ENCODE measurements at places on chromosomes 12 and 14.

- DNase-seq: no peak
Observed at GRCh38 chr14:30153717-30154116, 226.1 kb upstream of the PRKD1 start.

DNA sequence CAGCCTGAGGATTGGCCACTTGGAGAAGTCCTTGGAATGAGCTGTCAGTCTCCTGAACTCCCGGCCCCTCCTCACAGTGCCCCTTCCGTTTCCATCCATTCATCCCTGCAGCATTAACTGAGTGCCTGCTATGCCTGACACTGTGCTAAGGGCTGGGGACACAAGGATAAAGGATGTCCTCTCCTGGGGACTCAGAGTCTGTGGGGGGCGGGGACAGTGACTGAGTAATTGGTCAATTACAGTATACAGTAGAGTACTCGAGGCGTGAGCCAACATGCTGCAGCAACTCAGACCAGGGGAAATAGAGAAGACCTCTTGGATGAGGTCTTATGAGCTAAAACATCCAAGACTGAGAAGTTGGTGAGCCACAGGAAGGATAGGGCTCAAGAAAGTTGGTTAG lies 43.4 kb upstream of the PWP1 start:
- DNase-seq: no peak

DNA sequence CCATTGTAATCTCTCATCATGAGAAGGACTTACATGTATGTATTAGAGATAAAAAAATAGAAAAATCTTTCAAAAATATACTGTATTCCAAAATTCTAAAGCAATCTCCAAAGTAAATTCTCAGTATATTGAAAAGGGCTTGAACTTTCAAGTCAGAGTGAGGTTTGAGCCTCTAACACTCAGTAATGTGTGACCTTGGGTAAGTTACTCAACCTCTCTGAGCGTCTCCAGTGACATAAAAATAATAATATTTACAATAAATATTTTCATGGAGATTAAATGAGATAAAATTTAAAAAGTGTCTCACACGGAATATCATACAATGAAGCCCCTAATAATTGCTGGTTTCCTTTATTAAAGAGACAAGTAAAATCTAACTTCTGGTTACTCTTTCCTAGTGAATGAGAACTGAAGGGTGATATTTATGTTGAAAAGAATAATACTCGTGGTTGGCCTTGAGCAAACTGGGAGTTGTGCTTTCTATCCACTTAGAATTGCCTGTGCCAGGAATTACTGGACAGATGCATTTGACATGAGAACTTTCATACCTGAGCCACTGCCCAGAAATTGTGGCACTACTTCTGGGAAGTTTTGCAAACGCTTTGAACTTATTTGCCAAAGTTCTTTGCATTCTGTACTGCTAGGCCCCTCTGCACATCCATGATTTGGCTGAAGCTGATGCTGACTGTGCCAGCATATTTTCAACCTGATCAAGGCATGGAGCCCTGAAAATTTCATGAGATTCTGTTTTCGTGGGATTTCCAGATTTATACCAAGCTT lies 933.7 kb downstream of the GALC start:
- DNase-seq: no peak

DNA sequence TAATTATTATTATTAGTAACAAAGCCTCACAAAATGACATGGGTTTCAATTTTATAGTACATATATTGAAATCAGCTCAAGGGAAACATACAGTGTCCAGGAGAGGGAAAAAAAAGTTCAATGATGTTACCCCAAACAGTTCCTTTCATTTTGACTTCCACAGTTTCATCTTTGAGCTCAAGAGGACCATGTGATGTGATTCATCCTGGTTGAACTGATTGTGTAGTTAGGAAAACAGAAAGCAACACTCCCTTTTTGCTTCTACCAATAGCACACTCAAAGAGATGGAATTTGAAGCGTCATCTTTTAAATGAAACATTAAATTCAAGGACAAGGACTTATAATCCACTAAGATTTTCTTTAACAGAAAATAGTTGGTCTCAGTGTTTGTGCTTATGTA lies 461.0 kb downstream of the FOXG1 start:
- DNase-seq: no peak

DNA sequence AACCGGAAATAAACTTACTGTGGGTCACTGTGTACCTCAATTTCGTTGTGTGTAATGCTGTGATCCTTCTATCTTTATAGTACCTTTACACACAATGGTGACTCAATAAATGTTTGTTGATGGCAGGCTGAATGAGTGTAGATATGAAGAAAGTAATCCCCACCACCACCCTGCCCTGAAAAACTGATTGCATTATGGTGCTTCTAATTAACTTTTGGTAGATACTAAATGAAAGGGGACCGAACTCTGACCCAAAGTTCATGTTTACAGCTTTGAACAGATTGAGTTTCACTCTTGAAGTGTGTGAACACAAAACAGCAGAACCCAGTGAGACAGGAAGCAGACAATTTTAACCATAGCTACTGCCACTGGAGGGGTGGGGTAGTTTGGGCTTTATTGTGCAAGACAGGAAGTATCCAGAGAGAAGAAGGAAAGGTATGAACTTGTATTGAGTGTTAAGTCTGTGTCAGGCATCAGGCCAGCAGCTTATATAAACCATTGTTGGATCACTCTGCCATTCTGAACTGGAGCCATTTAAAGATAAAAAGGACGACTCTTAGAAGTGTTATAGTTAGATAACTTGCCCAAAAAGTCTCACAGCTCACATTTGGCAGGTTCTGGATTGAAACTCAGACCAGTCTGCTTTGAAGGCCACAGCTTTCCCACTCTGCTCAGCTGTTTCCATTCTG lies 197.0 kb upstream of the AMIGO2 start:
- peak; percentile 6 for DNase-seq

- DNase-seq: no peak
Observed at GRCh38 chr12:4012977-4013968, 140.1 kb upstream of the PARP11 start.

DNA sequence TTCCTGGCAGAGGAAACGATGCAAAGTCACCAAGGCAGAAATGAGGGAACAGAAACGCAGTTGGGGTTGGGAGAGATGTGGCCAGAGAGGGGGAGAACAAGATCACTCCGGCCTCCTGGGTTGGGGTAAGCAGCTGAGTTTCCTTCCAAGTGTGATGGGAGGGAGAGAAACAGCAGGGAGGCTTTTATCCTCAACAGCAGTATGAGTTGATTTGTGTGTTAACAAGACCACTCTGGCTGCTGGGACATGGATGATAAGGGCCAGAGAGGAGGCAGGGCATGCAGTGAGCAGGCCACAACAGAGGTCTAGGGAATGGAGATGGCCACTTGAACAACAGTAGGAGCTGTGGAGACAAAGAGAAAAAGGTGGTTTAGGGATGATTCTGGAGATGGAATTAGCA lies 66.8 kb downstream of the GLRX5 start:
- no peak for DNase-seq

DNA sequence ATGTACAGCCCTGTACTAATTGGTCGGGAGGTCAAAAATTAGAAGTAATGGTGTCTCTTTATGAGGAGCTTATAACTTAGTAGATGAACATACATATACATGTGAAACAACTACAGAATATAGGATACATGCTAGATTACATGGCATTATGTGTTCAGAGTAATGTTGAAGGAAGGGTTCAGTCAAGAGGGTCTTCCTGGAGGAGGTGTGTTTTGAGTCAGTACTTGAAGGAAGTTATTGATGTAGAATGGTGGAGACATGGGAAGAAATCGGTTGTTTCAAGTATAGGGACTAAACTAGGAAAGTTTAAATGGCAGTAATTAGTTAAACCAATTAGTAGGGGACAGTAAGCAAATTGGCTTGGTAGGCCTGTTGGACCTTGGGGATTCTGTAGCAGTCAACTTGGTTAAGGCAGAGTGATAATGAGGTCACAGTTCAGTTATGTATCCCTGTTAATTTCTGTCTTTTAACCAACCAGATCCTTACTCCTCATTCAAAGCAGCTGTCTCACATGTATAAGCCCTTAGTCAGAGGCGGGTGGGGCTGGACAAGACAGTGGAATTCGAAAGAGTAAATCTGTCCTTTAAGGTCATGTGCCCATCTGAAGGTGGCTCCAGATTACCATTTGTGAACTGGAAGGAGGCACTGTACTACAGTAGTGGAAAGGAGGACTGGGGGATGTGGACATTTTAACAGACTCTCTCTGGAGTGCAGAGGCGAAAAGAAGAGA lies 3.5 kb upstream of the ANKRD52 start:
- no peak for DNase-seq

DNA sequence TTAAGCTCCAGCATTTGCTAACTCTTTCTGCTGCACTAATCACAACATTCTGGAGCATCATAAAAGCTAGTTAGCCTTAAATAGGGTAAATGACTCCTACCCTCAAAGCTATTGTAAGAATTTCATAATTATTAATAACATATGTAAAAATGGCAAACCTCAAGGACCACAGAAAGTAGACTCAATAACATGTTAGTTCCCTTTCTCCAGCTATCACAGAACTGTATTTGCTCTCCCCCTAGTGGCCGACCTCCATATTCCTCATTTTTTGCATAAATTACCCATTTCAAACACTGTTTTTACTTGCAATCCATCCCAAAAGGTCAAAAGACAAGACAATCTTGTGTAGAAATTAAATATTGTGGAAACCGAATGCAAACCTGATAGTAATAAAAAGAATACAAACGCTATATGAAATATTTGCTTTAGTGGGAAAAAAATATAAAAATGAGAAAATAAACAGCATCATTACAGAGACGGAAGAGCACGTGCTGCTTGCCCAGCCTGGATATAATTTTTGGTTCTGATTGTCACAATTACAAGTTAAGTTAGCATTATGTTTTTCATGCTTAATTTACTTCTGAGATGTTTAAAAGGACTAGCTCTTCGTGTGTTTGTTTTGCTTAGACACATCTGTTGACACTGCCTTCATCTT lies 97.9 kb downstream of the RERGL start:
- DNase-seq: peak; percentile 46

DNA sequence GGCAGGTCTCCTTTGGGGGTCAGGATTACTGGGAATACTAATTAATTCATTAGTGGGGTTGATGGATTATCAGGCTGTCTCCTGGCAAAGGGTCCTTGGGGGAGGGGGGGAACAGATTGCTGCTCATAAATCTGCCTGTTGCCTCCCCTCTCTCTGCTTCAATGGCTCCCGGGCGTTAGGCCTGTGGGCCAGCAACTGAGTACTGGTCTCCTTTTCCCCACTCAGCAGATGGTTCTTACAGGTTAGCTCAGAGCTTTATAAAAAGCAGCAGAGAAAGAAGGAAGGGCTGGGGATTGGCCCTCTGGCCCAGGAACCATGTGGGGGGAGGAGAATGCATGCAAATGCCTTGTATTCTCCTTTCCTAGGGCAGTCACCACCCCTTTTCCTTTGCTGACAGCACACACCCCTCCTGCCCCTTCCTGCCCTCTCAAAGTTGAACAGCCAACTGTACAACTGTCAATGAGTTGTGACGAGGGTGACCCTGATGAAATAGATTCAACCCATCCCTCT lies 2.3 kb upstream of the NEUROD4 start:
- DNase-seq: no peak

DNA sequence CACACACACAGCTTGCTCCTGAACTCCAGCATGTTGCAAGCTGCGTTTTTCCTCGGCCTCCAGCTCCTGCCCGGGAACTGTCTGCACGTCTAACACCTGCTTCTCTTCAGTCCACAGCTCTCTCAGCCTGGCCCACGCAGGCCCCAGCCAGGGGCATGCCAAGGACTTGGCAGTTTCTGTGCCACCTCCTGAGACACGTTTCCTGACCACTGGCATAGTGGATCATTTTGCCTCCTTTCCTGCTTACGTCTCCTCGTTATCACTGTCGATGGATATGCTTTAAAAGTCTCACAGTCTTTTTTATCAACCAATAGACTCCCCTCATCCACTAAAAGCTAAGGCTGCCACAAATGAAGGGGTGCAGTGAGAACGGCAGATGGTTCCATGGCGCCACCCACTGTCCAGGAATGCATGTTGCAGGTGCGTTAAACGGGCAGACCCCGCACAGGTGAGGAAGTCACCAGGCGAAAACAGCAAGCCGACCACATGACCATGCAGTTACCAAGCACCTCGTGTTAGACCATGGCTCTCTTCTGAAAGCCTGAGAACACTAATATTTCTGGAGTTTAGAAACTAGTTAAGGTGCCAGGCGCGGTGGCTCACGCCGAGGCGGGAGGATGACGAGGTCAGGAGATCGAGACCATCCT lies 14.7 kb upstream of the TEAD4 start:
- no peak for DNase-seq

DNA sequence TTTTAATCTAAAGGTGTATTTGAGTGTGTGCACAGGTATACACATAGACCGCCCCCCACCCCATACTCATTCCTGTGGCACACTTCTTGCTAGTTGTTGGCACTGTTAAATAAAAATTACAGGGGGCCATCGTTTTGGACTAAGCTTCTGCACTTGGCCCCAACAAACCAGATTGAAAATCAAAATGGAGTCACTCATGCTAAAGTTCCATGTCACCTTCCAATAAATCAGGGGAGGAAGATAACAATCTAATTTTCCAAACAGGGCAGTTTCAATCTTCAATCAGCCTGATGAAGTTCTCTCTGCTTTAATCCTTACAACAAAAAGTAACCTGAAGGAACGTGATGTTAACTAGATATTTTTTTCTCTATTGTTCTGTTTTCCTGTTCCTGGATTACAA lies 78.2 kb downstream of the RGS6 start:
- no peak for DNase-seq
